ENCODE measurements at places on chromosomes 12 and 14.

- DNase-seq: no peak
Measured at GRCh38 chr12:48126953-48127630, 7.9 kb downstream of the PFKM start.

- DNase-seq: no peak
Measured at GRCh38 chr12:92470608-92471021, 232.2 kb upstream of the PLEKHG7 start.

- peak; percentile 56 for DNase-seq
Measured at GRCh38 chr12:129723260-129723659, 180.6 kb downstream of the TMEM132D start.

DNA sequence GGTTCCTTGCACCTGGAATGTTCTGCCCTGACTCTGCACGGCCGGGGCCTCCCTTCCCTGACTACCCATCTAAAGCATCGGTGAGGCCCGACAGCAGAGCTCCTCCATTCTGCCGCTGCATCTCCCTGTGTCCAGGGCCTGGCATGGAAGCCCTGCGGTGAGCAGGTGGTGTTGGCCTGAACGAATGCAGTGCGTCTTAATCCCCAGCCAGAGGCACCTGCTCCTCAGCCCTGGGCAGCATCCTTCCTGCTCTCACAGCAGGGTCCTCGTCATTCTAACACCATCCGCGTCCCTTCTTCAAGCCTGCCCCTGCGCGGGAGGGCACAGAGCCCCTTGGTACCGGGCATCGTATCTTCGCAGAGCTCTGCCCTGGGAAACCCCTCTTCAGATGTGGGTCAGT is 15.4 kb downstream of the BEGAIN start:
- no peak for DNase-seq
